RWPE2 (cell line): ENCODE measurements at places on chromosomes 2 and 18.

- no peak for DNase-seq
Observed at GRCh38 chr2:177572236-177572671, 179.7 kb downstream of the AGPS start.

- no peak for DNase-seq
Observed at GRCh38 chr2:214853906-214854305, 44.4 kb upstream of the BARD1 start.

DNA sequence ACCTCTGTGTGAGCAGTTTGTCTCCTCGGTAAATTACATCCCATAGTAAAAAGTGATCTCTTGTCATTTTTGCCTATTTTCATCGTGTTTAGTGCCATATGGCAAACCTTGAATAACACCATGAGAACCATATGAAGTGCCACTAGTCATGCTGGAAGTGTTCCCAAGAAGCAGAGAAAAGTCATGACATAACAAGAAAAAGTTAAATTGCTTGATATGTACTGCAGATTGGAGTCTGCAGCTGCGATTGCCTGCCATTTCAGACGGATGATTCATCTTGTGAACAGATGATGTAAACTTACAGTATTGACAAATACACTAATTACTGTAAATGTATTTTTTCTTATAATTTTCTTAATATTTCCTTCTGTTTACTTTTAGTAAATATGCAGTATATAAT, 846.7 kb downstream of the BCL11A start:
- no peak for DNase-seq

GRCh38 chr2:96546797-96547196, 10.2 kb downstream of the ARID5A start:
- DNase-seq = peak; percentile 20

DNA sequence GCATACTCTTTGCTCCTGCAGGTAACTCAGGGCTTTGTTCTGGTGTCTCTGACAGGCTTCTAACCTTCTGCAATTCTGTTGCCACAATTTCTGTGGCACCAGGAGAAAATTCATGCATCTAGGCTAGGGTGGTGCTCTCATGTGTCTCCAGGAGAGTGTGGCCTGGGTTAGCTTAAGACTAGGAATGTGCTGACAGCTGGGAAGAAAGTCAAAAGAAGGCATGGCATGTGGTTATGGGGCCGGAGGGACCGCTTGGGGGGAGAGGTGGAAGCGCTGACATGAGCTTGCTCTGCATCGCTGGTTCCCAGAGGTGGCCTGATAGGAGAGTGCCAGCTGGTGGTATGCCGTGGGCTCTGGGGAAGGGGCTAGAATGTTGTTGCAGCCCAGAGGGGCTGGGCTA, 173.3 kb upstream of the TNP1 start:
- DNase-seq = no peak

- DNase-seq = no peak
Observed at GRCh38 chr2:130375291-130376266, 19.7 kb downstream of the PTPN18 start.

- DNase-seq = no peak
Observed at GRCh38 chr2:162113776-162114168, 38.3 kb downstream of the GCG start.

- DNase-seq = no peak
Observed at GRCh38 chr2:201285499-201285898, 25.2 kb downstream of the CASP8 start.

GRCh38 chr2:25293958-25294562, 47.7 kb downstream of the DNMT3A start:
- DNase-seq = no peak

- no peak for DNase-seq
Observed at GRCh38 chr2:6228251-6228650, 536.1 kb downstream of the SOX11 start.

DNA sequence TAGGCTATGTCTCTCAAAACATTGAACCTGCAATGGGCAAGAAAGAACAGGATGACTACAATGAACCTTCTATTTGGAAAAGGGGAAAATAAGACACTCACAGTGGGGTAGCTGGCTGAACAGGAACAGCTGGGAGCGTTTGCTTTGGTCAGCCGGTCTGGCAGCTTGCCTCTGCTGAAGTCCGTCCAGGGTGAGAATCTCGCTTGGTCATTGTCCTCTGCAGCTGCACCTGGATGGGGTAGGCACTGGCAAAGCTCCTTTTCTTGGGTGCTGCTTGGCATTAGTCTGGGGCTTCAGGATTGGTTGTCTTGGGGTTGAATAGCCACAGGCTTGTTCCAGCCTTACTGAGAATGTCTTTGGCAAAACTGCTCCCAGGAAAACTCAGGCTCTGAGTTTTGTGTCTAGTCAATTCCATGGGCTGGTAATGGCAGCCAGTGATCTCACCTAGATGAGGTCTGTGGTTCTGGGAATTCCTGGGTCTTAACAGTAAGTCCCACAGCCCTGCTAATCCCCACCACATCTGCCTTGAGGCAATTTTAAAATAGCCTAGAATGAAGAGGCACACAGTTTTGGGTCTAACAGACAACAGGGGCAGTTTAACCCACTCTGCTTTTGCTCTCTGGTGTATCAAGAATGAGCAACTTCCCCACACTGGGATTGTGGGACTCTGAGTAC, 13.4 kb downstream of the NEDD4L start:
- DNase-seq = no peak

DNA sequence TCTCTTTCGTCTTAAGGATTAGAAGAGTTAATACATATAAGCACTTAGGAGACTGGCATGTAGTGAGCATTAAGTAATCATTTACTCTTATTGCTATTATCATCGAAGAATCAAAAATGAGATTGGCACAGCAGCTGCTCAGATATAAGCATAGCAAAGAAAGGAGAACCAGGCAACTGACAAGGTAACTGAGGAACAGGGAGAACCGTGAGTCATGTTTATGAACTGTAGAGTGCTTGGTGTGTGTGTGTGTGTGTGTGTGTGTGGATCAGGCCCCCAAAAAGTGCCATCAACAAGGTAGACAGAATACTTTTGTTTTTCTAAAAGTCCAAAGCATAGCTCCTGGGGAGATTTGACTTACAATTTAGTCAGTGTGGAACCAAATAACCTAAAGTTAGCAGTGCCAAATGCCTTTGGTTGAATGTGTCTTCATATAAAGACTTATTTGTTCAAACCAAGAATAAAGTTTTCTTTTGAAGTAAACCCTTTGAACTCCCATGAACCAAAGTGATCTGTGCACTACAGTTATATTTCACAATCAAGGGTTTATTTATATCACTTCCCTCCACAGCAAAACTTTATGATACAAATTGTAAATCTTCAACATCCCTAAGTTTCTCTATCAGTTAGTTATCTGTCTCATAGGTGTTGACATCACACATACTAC, 660.6 kb downstream of the NYAP2 start:
- DNase-seq = no peak

- no peak for DNase-seq
Observed at GRCh38 chr2:152962446-152962845, 244.0 kb downstream of the ARL6IP6 start.

- no peak for DNase-seq
Observed at GRCh38 chr2:232757905-232758304, 18.5 kb downstream of the KCNJ13 start.

- no peak for DNase-seq
Observed at GRCh38 chr2:151881342-151881741, 53.1 kb upstream of the ARL5A start.

DNA sequence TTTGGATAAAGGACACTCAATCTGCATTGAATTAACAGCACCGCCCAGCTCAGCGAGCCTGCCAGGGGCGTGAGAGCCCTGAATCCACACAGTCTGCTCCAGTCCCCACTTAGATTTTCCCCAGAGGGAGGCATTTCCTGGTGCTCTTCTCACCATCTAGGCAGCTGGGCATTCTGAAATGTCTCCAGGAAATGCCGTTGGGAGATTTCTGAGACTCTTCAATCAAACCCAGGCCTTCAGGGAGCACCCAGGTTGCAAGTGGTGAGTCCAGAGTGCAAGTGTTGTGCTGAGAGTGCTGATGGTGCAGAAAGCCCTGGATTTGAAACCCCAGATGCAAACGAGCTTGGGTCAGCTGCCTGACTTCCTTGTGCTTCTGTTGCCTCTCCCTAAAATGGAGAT, 23.4 kb upstream of the TMEM37 start:
- no peak for DNase-seq

DNA sequence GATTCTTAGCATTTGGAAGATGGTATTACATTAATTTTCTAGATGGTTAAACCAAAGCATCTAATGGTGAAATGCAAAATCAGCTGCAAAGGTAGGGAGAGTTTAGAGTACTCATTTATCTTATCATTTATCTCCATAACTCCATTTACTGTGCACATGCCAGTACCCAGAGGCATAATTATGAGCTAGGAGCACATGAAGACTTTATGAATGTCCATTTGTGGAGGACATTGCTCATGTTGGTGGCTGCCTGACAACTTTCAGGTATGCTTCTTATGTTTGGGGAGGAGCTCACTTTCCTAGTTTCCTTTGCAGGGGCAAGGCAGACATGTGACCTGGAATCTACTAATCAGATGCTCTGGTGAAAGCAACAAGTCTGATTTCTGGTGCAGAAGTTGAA, 134.0 kb downstream of the NRP2 start:
- DNase-seq = no peak

GRCh38 chr2:19158211-19158610, 200.2 kb downstream of the OSR1 start:
- DNase-seq = no peak

GRCh38 chr2:181252262-181253148, 204.7 kb upstream of the ITGA4 start:
- DNase-seq = no peak

DNA sequence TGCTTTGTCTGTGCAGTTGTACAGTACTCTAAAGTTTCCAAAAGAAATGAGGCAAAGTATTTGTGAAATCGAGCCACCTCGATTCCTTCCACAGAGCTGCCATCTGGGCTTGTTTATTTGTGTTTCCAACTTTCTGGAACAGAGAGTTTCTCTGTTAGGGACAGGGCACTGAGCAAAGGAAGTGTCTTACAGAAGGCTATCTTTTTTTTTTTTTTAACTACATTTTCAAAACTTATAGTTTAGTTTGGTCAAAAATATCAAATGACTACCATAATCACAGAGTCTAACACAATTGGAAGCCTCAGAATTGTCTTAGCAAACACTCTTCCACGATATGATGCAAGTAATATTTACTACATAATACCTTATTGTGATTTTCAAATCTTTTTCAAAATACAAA, 796 bp downstream of the RFTN2 start:
- no peak for DNase-seq

GRCh38 chr2:45291296-45291701, 282.0 kb upstream of the SIX2 start:
- no peak for DNase-seq

GRCh38 chr2:128622955-128623620, 304.4 kb upstream of the HS6ST1 start:
- no peak for DNase-seq

- no peak for DNase-seq
Observed at GRCh38 chr2:171762879-171763573, 75.8 kb downstream of the DYNC1I2 start.
